ENCODE measurements at places on chromosomes 4 and X. TPM values are rescaled to one million over a fixed set of nuclear protein-coding genes. Genes with fewer than 3 reads are reported as not detected.

The FAAH2 gene
- 1.1 TPM for total RNA-seq

The SULT1E1 gene
- total RNA-seq: 2.4 TPM

The SUPT20HL1 gene
- total RNA-seq: not detected

The SMIM10L2A gene
- 0.70 TPM for total RNA-seq

The PCSK1N gene
- 0.42 TPM for total RNA-seq

The ADGRG2 gene
- total RNA-seq: not detected

The AR gene
- total RNA-seq: 2.9 TPM

The JAKMIP1 gene
- total RNA-seq: not detected

The AFP gene
- not detected for total RNA-seq

The LRIT3 gene
- 0.17 TPM for total RNA-seq

The ASB9 gene
- 5.3 TPM for total RNA-seq

The UGT8 gene
- 0.05 TPM for total RNA-seq

The TACR3 gene
- total RNA-seq: not detected

The USP17L13 gene
- total RNA-seq: not detected

The USP17L21 gene
- not detected for total RNA-seq

The DIAPH2 gene
- total RNA-seq: 25.4 TPM

The MAGEA2B gene
- total RNA-seq: not detected

The TMSB15B gene
- total RNA-seq: 6.5 TPM

The HSFX4 gene
- not detected for total RNA-seq

The ACTRT1 gene
- not detected for total RNA-seq

The ANKRD50 gene
- 60.9 TPM for total RNA-seq

The EGF gene
- total RNA-seq: under 0.01 TPM

The LNX1 gene
- 3.1 TPM for total RNA-seq

The VBP1 gene
- 79.0 TPM for total RNA-seq

The ABCE1 gene
- 197 TPM for total RNA-seq

The GAGE12J gene
- not detected for total RNA-seq

The PDZD11 gene
- 43.2 TPM for total RNA-seq

The BEX3 gene
- total RNA-seq: 269 TPM

The TMEM128 gene
- 15.8 TPM for total RNA-seq

The AKAP14 gene
- total RNA-seq: not detected

The DUSP9 gene
- total RNA-seq: 0.05 TPM

The EDA gene
- 3.1 TPM for total RNA-seq

The BEX1 gene
- total RNA-seq: not detected

The CXCL3 gene
- 0.85 TPM for total RNA-seq

The NSD2 gene
- total RNA-seq: 102 TPM

The EXOC1 gene
- 72.5 TPM for total RNA-seq

The GUCY1A1 gene
- 50.4 TPM for total RNA-seq

The OTC gene
- 2.4 TPM for total RNA-seq

The SYN1 gene
- total RNA-seq: 0.05 TPM

The TKTL2 gene
- not detected for total RNA-seq

The NPFFR2 gene
- not detected for total RNA-seq

The LUZP4 gene
- not detected for total RNA-seq

The PHEX gene
- total RNA-seq: 0.37 TPM

The NMU gene
- 0.23 TPM for total RNA-seq

The GABRQ gene
- total RNA-seq: not detected

The F11 gene
- total RNA-seq: not detected

The KLHL4 gene
- 65.0 TPM for total RNA-seq

The BANK1 gene
- total RNA-seq: 0.09 TPM

The AVPR2 gene
- total RNA-seq: 4.7 TPM

The PRDM8 gene
- 1.2 TPM for total RNA-seq

The SPANXN4 gene
- total RNA-seq: not detected

The GPR173 gene
- total RNA-seq: 1.7 TPM

The FRMD7 gene
- total RNA-seq: not detected

The MAGEA4 gene
- not detected for total RNA-seq

The SERPINA7 gene
- total RNA-seq: not detected

Measured in dermis blood vessel endothelial cell (primary cell).